Activated CD4-positive, alpha-beta T cell treated with anti-CD3 and anti-CD28 coated beads, Interleukin-2, Interleukin-4, amounts not matched to agents 100 ng/mL and 50 ng/mL, durations not matched to agents 16 hours and 8 hours (primary cell): ENCODE measurements at places on chromosomes 11 and 22.

DNA sequence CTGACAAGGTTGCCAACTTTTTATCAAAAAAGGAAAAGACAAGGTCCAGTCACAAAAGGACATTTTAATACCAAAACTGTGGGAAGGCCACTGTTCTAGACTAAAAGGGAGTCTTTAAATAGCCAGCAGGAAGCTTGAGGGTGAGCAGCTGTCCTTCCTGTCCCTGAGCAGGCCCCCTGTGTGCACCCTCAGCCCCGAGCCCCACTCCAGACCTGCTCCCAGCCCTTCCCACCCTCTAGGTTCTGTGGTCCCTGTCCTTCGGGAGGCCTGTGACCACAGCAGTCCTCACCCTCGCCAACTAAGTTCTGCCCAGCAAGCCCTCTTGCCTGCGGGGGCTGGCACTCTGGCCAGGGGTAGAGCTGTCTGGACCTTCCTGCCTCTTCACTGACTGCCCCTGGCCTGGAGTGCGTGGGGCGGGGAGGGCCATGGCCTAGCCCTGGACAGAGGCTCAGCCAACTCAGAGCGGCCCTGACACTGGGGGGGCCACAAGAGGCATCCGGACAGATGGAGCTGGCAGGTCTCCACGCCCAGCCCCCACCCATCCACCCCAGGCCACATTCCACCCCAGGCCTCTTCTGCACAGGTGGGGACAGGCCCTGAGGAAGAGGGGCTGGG, 1.6 kb upstream of the PLXNB2 start:
- DNase-seq = no peak

DNA sequence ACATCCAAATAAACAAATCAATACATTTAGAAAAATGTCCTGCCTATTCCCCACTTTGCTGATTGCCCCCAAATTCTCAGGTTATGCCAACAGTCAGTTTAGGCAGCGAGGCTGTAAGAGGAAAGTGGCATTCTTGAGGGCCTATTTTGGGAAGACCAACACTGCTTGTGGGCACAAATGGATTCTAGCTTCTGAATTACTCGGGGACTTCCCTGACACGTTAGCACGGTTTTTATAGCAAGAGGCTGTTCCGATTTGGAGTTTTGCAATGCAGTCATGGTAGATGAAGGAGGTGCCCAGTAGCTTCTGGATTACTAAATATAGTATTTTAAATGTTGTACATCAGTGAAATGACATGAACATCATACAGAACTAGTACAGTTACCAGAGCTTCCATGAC, 13.1 kb downstream of the RCN1 start:
- no peak for DNase-seq

DNA sequence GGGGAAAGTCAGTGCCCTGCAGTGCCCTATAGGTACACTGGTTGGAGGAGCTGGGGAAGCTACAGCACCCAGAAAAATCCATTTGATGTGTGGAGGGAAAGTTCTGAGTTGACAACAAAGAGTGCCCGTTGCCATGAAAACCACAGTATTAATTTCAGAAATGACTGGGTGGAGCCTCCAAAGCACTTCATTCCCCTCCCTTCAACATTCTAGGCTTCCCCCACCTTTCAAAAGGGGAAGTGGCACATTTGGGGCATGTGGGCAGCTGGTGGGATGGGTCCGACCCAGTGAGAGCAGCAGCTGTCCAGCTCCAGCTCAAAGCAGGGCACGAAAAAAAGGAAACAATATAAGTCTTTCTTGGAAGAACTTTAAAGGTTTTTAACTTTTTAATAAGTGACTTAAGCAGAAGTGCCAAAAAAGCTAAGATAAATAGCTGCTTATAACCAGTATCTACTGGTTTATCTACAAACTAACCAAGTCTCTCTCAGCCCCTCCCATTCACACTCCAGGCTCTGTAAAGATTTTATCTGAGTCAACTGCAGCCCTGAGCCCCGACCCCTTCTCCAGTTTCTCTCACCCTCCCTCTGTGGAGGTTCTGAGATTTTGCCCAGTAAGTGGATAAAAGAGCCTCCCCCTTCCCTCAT, 9.0 kb upstream of the AHNAK start:
- DNase-seq = peak; percentile 92

GRCh38 chr11:32186118-32186517, 95.2 kb downstream of the RCN1 start:
- DNase-seq = no peak
